Left colon (tissue), 2 donors: ENCODE measurements at places on chromosomes 4 and X. TPM values are rescaled to one million over a fixed set of nuclear protein-coding genes. Genes with fewer than 3 reads are reported as not detected.

DNA sequence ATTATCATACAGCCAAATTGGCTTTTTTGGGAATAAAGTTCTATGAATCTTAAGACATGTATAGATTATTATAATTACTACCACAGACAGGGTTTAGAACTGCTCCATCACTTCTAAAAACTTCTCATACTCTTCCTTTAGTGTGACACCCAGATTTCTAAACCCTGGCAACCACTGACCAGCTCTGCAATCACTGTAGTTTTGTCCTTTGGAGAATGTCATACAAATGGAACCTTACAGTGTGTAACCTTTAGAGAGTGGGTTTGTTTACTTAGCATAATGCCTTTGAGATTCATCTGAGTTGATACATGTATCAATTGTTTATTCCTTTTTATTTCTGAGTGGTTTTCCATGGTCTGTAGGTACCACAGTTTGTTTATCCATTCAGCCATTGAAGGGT, 95.0 kb downstream of the TMEM164 start:
- DNase-seq, result no peak

The PDE6B gene
- total RNA-seq, result 1.4 TPM

- no peak for DNase-seq
These were observed 20.3 kb downstream of the TEC start for GRCh38 chr4:48249378-48249777.

DNA sequence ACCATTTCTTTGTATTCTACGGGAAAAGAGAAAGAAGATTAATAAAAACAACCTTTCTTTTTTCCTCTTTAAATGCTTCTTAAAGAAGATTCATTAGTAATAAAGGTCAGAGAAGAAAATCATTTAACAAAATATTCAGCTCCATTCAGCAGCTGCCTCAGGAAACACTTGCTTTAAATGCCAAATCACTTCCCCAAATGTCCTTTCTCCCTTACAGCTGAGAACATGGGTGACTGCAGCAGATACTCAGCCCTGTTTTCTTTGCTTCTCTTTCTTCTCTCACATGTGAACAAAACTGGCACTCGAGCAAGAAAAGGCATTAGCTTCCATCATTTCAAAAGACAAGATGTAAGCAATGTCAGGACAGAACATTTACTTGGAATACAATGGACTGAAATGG, 120.2 kb downstream of the INPP4B start:
- DNase-seq, result no peak

GRCh38 chr4:139142980-139143379, 34.0 kb downstream of the ELF2 start:
- DNase-seq, result no peak

GRCh38 chr4:182554736-182555135, 311.5 kb downstream of the TENM3 start:
- DNase-seq, result no peak

The EDNRA gene
- total RNA-seq, result 0.55 TPM

DNA sequence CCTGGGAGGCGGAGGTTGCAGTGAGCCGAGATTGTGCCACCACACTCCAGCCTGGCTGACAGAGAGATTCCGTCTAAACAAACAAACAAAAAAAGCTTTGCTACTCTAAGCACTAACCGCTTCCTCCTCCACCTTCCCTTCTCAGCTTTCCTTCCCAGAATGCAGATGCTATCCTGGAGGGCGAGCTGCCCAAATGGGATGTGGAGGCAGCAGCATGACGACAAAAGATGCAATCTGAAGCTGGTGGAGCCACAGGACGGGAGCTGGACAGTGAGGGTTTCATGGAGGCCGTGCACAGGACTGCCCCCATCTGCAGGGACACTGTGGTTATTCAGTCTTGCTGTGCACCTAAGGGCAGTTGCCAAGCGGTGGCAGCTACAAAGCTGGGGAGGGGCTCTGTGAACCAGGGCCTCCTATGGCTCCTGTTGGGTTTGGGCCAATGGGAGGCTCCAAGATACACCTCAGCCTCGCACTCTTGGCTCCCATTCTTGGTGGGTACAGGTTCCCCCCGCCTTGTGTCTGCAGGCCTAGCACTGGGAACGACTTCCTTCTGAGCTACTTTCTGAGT, 47.4 kb downstream of the WDR1 start:
- DNase-seq, result no peak

GRCh38 chr4:21041708-21042107, 341.4 kb downstream of the PACRGL start:
- DNase-seq, result no peak

DNA sequence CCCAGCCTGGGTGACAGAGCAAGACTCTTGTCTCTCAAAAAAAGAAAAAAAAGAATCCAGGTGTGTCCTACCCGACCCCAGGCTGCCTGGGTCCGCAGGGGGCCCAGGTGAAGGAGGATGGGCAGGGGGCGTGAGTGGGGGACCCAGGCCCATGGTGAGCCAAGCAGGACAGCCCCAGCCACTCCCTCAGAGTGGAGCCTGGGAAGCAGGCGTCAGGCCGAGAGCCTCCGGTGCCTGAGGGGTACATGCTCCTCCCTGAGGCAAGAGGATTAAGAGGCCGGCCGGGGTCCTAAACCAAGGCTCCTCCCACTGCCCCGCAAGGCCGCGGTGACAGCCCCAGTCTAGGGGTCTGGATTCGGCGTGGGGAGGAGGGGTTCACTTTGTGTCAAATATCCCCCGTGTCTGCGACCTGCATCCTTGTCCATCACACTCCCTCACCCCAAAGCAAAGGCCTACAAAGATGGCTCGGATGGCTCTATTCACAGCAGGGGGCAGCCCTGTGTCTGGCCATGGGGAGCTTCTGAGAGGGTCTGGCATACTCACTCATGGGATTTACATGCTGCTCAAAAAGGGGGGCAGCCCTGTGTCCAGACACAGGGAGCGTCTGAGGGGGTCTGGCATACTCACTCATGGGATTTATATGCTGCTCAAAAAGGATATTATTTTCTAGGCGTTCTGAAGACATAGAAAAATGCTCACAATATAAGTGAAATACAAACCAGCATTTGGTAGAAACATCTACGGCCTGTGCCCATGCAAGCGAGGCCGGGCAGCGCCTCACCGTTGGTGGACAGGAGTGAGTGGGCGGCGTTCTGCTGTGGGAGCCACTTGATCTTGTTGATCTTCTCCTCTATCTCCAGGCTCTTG, 94.6 kb downstream of the PPP2R2C start:
- DNase-seq, result no peak

DNA sequence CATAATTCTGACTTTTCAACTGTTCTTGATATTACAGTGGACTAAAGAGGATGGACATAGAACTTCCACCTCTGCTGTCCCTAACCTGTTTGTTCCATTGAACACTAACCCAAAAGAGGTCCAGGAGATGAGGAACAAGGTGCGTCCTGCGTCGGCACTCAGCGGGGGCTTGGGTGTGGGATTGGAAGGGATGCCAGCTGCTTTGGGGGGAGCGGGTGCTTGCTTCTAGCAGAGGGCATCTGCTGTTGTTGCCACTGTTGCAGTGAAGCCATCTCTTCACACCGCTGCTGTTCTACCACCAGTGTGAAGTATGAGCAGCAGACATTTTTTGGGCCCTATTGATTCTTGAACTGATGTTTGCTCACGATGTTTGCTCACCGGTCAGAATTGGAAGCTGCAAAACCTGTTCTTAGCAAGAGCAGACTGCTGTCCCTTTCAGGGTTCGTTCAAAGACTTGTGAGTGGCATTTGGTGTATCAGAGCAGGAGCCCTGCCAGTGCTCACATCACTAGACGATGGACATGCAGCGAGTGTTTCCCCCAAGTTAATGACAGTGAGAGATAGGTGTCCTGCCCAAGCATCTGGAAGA, 55.4 kb downstream of the NOP14 start:
- no peak for DNase-seq

The UGT2B10 gene
- total RNA-seq, result 1.8 TPM

The CT45A10 gene
- not detected for total RNA-seq

DNA sequence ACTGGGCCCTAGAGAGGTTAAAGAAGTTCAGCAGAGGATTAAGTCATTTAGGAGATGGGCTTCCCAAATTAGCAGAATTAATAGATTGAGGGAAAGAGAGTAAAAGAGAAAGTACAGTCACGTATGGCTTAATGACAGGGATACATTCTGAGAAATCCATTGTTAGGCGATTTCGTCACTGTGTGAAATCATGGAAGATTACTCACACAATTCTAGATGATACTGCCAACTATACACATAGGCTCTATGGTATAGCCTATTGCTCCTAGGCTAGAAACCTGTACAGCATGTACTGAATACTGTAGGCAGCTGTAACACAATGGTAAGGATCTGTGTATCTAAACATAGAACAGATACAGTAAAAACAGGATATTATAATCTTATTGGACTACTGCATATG, 180.6 kb downstream of the RNF150 start:
- no peak for DNase-seq

The CFI gene
- 3.4 TPM for total RNA-seq

The SLITRK2 gene
- total RNA-seq, result 0.14 TPM

DNA sequence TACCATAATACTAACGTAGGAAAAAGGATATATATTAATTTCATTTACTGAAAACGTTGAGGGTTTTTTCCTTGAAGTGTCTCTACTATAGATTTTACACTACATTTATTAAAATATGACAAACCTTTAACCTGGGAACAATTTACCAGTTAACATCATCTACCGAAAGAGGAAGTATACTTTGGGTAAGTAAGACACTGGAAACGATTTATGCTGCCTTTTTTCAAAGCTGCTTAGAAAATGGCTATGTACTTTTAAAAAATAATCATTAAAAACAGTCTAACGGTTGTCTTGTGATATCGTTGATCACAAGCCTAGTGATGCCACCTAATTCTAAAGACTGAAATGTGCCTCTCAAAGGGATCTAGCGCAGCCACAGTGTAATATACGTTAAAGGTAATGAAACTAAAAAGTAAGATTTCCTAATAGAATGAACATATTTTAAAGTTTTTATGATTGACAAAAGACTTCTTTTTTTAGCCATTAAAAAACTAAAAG, 50.4 kb downstream of the STX18 start:
- DNase-seq, result no peak

- no peak for DNase-seq
These were observed 179.8 kb downstream of the SCFD2 start for GRCh38 chr4:53185869-53186585.

GRCh38 chrX:119238557-119238956, 2.5 kb downstream of the PGRMC1 start:
- DNase-seq, result no peak

The UBA1 gene
- total RNA-seq, result 220 TPM

- no peak for DNase-seq
These were observed 158.9 kb downstream of the KDM6A start for GRCh38 chrX:45031830-45032378.

The FBXW7 gene
- total RNA-seq, result 39.2 TPM

- no peak for DNase-seq
These were observed 584 bp upstream of the TMEM165 start for GRCh38 chr4:55395218-55395528.

DNA sequence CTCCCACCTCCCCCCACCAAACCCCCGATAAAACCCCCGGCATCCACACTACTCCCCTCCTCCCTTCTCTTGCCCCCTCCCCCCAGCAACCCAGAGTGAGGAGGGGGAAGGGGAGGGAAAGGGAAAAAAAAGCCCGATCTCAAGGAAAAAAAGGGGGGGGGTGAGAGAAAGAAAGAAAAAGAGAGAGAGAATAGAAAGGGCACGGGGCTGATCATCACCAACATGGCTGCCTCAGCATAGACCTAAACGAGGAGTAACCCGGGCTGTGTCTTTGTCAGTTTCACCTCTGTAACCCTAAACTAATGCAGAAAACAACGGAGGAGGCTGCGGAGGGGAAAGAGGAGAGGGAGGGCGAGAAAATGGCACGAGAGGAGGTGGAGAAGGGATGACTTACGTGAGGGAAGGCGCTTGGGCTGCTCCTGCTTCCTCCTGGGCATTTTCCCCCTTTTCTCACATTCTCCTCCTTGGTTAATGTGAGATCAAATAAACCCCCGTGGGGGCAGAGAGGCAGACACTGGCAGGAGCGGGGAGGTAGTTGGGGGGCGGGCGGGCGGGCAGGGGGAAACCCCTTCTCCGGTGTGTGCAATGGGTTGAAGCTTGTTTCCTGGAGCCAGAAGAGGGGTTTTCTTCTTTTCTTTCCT, 532 bp downstream of the ZNF827 start:
- DNase-seq, result peak; percentile 31

The PABPC4L gene
- not detected for total RNA-seq

- no peak for DNase-seq
These were observed 570.3 kb downstream of the ADGRL3 start for GRCh38 chr4:61770456-61770855.

The KCTD8 gene
- total RNA-seq, result not detected
